CD4-positive, alpha-beta T cell treated with Interleukin-21 for 1 hour (primary cell): ENCODE measurements at places on chromosomes 1 and 21.

DNA sequence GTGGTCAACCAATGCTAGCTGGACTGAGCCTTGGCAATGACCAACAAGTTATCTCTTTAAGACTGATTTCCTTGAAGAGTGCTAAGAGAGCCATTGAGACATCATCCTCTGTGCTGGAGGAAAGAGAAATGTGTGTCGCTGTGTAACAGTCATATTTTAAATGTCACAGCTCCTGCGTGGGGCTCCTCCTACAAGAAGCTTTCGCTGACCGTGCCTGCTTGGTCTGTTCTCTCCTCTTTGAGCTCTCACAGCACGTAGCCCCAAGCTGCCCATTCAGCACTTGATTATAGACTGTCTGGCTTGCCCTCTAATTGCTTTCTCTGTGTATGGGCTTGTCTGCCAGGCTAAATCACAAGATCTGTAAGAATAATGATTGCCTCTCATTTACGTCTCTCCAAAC is 221.3 kb downstream of the FOXD2 start:
- no peak for DNase-seq

DNA sequence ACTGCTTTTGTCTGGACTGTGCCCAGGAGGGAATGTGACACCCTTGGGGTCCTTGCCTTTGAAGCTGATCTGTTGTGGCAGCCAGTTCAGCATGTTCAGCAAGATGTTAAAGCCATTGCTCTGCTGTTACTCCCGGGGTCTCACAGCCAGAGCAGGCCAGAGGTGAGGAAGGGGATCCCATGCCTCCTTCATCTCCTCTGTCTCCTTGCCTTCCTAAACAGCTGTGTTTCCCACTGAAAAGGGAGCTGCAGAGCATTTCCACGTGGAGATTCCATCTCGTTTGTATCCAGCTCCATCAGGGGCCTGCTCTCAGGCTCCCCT is 135.8 kb upstream of the COL6A1 start:
- no peak for DNase-seq

DNA sequence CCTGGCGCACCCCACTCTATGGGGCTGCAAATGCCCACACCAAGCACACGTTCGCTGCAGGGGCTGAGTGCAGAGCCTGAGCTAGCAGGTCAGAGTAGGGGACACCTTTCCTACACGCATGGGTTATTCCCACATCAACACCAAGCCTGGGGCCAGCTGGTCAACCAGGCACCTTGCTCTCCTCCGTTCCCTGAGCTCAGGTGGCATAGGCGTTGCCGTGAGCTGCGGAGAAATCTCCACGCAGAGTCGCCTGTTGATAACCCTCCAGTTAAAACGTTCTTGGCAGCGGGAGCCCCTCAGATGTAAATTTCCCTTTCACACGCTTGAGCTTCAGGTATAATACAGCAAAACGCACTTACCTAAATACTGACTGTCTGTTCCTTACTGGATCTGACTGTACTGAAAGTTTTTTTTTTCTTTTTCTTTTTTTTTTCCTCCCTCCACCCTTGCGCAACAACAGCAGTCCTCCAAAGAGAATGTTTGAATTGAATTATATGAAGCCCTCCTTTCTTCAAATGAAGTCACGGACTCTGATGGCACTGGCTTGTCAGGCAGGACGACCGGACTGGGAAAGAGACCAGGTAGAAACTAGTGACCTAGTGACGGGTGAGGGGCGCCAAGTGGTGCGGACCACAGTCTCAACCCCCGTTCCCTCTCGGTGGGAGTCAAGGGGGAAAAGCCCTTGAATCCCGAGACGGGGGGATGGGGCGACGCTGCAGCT is 2.1 kb downstream of the BRINP3 start:
- DNase-seq: no peak

GRCh38 chr1:107132780-107133179 is 8.1 kb upstream of the NTNG1 start:
- no peak for DNase-seq

- DNase-seq: peak; percentile 49
These were observed 6.9 kb upstream of the TMEM269 start for GRCh38 chr1:42777852-42778251.

- no peak for DNase-seq
These were observed 191.7 kb downstream of the S1PR1 start for GRCh38 chr1:101428562-101428961.

DNA sequence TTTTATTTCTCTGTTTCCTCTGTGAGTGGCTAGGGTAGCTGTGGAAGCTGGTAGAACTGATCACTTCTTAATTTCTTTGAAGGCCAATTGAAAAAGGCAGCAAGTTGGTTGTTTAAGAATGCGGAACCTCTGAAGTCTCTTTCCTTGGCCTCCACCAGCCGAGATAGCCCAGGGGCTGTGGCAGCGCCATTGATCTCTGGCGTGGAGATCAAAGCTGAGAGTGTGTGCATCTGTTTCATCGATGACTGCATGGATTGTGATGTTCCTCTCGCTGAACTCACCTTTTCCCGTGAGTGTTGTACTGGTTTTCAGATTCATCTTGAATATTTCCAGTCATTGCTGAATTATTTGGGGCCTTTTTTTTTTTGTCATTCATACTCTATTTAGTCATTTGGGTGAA is 97.7 kb downstream of the VPS13D start:
- DNase-seq: no peak

GRCh38 chr1:27144049-27144748 is 10.7 kb downstream of the SLC9A1 start:
- DNase-seq: no peak

GRCh38 chr1:147717051-147717705 is 43.2 kb downstream of the GJA5 start:
- DNase-seq: peak; percentile 41

DNA sequence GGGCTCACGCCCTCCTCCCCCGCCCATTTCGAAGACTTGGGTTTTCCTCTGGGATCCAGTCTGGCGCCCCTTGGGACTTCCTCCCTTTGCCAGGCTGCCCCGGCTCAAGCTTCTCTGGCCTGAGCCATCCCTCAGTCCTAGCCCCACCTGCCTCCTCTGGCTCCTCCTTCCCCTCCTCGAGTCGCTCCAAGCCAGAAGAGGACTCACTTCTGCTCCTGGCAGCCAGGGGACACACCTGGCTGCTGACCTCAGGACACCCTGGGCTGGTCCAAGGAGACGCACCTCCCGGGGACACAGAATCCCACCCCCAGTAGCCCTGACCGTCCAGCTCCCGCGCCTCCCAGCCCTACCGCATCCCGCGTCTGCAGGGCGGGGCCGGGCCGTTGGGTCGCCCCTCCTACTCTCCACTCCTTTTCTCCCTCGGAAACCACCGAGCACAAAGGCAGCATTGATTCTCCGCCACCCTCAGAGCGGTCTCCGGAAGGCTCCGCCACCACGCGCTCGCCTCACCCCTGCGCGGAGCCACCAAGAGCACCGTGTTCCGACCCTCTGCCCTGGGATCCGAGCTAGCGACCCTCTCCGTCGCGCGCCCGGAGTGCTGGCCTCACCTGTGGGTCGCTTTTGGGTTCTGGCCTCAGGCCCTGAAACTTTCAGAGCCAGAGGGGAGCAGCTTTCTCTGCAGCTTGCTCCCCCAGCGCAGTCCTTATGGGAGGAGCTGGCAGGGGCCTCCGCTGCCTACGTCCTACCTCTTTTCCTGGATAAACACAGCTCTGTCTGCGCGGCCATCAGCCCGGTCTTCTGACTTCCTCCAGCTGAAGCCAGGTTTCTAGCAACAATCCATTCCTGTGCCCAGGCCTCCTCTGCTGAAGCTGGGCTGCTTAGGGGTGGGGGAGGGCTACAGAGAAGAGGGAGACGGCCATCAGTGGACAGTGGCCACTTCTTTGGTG is at the start of gene C2CD4D:
Gene C2CD4D, minus strand, starts transcription at position 364 of the 947 bp plus-strand sequence. CDS start 831 bp downstream, outside the sequence.
- DNase-seq: peak; percentile 83

- no peak for DNase-seq
These were observed 1.8 kb downstream of the JMJD4 start for GRCh38 chr1:227733309-227733705.

GRCh38 chr1:47160716-47161115 is 23.5 kb downstream of the CYP4A22 start:
- DNase-seq: no peak

DNA sequence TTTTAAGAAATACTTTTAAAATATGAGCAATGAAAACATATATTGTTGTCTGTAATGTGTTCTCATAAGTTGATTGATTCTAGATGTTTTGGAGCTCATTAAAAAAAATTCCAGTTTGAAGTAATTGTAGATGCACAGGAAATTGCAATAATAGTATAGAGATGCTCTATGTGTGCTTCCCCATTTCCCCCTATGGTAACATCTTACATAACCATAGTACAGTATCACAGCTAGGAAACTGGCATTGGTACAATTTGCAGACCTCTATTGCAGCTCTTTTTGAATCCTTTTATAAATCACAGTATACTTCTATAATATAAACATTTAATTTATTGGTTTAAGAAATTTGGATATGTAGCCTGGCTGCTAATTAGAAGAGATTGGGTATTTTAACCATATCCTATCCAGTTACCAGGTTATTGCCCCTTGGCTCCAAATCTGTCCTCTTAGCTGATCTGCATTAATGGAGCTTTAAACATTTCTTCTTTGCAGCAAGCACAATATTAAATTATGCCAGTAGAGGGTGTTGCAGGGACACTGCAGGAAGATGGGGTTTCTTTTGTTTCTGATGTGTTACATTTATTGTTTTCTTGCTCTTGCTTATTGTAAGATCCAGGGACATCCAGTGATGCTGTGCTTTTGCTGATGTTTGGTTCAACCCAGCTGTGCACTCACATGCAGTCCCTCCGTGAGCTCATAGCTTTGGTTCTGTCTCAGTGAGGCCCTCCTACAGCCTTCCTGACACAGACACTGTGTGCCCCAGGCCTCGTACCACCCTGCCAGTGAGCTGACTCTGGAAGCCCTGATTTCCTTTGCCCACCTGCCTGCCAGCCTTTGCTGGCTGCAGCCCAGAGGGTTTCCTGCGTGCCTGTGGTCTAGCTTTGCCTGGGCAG is 103.3 kb downstream of the RABGAP1L start:
- peak; percentile 42 for DNase-seq

- no peak for DNase-seq
These were observed 1.5 kb downstream of the FABP3 start for GRCh38 chr1:31371121-31371959.

DNA sequence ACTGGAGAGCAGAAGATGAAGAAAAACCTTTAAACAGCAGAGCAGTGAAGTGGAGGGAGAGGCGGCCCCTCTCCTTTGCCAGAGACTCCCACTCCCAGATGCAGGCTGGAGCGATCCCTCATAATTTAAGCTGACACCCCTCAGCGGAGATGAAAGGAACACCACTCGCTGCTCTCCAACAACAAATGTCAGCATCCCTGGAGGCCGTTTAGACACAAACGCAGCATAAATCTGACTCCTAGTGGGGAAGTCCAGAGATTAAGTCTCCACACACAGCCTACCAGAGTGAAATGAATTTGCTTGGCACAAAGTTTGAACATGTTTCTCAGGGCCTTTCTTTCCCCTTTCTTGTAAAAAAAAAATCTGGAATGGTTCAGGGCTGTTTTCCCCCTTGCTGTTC is 137.8 kb downstream of the LMX1A start:
- no peak for DNase-seq

- peak; percentile 57 for DNase-seq
These were observed 49.4 kb upstream of the FASLG start for GRCh38 chr1:172609528-172609927.

DNA sequence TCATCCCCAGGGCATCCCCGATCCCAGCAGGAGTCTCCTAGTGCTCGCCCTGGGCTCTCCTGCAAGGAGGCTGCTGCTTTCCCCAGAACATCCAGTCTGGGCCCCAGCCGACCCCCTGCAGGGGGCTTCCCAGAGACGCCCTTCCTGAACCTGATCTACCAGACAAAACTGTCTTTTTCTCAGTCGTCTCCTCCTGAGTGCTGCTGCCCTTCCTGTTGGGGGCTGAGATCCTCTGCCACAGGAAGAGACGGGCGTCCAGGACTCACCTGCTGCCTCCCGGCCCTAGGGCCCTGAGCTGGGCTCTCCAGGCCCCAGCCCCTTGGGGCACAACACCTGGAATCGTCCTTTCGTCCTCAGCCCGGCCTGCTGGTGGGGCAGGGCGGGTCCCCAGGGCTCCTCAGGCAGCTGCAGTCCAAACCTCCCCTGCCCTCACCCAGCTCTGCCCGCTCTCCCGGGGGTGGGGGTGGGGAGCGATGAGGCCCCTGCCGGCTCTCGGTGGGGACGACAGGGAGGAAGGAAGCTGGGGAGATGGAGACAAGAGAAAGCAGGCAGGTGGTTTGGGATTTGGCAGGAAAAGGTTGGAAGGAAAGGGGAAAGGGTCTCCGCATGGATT is 36.9 kb downstream of the TP73 start:
- no peak for DNase-seq

DNA sequence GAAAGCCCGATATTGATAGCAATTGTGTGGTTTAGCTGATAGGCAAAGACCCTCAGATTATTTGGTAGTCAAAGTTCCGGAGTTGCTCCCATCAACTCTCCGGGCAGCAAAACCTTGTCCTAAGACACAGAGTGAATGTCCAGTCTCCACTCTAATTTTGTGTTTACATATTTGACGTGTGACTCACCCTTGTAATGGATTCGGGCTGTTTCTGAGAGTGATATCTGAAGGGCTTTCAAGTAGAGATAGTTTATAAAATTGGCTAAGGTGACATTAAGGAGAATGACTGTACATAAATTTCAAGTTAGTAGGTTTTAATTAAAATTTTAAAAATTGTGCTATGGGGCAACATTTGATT is 154.2 kb downstream of the CNIH3 start:
- no peak for DNase-seq

DNA sequence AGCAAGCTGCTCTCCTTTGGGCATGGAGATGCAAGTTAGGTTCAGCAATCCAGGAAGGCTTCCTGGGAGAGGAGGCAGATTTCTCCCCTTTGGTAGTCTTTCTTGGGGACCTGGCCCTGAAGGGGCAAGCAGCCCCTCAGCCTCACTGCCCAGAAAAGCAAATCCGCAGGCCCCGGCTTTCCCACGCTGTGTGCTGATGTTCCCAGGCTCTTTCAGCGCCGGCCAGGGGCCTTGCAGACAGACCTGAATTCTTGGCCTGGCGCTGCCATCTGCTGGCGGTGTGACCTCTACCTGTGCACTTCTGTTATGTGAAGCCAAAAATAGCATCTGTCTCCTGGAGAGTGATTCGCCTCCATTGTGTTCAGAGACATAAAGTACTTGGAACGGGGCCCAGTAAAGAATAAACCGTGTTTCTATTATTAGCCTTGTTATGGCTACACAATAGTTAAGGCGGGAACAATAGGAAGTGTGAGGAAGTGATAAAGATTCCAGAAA is 64.8 kb downstream of the ALPL start:
- no peak for DNase-seq
